Activated T-helper 1 cell treated with anti-CD3 and anti-CD28 coated beads, Interleukin-2, amount 50 U/mL, for 16 hours (primary cell): ENCODE measurements at places on chromosomes 3 and 15.

DNA sequence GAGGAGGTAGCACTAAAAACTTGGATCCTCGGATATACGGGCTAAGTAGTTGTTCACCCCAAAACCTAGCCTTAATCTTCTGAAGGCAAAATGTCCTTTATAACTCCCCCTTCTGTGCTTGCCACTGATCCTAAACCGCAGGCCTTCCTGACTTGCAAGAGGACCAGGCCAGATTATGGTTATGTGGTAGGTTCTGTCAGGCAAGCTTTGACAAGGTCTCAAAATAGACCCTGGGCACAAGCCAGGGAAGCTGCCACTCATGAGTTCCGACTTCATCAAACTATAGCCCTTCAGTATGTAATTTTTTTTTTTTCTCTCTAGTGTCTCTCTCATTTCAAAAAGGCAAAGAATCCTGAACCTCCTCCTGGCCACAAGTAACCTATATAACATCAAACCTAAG, 3.2 kb downstream of the LRRFIP2 start:
- DNase-seq = no peak

DNA sequence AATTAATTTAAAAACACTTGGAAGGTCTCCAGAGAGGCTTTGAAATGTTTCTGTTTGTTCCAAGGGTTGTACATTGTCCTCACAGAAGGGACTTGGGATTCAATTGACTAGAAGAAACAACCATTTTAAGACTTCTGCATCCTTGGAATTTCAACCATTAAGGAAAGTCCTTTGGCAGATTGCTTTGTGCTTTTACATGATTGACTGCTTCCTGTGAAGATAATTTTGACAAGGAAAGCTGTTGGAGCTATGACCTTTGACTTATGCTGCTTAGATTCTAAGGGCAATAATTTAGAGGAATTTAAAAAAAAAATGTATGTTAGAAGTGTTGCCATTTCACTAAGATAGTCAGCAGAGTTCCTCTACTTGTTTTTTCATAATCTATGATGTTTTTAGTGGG, 483.9 kb upstream of the TBL1XR1 start:
- no peak for DNase-seq

- no peak for DNase-seq
Observed at GRCh38 chr15:57146506-57147201, 228.2 kb downstream of the TCF12 start.

DNA sequence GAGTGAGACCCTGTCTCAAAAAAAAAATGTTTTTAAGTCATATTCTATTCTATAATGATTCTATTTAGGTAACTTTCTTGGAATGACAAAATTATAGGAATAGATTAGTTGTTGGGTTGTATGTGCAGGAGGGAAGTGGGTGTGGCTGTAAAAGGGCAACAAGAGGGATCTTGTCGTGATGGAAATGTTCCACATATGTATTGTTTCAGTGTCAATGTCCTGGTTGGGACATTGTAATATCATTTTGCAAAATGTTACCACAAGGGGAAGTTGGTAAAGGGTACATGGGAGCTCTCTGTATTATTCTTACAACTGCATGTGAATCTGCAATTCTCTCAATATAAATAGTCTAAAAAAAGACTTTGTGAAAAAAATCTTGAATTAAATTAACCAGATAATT, 14.3 kb upstream of the ABHD5 start:
- DNase-seq = no peak

DNA sequence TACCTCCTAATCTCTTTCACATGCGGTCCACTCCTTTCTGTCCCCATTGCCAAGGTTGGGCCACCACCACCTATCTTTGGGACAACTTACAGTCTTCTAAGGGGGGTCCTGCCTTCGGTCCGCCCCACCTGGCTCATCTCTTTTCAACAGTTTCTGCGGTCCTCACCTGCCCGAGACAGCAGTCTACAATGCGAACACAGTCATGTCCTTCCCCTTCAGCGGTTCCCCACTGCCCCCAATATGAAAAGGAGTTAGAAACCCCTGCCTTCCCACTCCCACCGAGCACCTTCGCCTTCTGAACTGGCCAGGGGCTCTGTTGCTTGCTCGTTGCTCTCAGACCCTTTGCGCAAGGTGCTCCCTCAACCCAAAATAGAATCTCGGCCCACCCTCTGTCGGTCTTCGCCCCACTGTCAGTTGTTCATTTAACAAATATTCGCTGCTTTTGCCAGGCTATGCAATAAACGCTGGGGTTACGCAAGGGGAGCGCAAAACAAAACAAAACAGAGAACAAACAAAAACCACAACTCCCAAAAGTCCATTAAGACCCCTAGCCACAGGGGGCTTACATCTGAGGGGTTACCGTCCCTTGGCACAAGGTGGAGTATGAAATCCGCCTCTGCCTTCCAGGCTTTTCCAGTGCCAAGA, 611 bp upstream of the FANCI start:
- DNase-seq = no peak

DNA sequence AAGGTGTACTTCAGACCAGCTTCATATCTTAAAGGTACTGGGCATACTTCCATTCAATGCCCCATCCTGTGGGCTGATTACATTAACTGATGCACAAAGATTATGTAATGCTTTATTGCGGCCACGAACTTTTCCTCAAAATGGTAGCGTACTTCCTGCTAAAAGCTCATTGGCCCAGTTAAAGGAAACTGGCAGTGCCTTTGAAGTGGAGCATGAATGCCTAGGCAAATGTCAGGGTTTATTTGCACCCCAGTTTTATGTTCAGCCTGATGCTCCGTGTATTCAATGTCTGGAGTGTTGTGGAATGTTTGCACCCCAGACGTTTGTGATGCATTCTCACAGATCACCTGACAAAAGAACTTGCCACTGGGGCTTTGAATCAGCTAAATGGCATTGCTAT, 3.4 kb downstream of the SKIL start:
- no peak for DNase-seq
